Hypothalamus (tissue), 51 donors: ENCODE measurements at places on chromosomes 16 and 17.

- no peak for DNase-seq
Observed at GRCh38 chr16:68366062-68366461, 55.2 kb downstream of the PRMT7 start.

GRCh38 chr16:68309799-68310198 lies 947 bp downstream of the SLC7A6OS start:
- DNase-seq: no peak

GRCh38 chr16:67240506-67240905 lies 6.8 kb downstream of the FHOD1 start:
- no peak for DNase-seq

DNA sequence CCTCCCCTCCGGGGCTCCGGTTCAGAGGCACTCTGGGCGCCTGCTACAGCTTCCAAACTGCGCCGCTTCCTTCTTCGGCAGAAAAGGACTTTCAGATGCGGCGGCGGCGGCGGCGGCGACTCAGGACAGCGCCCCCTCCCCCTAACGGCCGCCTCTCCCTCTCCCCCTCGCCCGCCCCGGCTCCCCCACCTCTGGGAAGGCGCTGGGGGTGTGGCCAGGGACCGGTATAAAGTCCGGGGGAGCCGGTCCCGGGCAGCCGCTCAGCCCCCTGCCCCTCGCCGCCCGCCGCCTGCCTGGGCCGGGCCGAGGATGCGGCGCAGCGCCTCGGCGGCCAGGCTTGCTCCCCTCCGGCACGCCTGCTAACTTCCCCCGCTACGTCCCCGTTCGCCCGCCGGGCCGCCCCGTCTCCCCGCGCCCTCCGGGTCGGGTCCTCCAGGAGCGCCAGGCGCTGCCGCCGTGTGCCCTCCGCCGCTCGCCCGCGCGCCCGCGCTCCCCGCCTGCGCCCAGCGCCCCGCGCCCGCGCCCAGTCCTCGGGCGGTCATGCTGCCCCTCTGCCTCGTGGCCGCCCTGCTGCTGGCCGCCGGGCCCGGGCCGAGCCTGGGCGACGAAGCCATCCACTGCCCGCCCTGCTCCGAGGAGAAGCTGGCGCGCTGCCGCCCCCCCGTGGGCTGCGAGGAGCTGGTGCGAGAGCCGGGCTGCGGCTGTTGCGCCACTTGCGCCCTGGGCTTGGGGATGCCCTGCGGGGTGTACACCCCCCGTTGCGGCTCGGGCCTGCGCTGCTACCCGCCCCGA lies at the start of gene IGFBP4:
Gene IGFBP4, plus strand, starts transcription at position 255 of the 792 bp plus-strand sequence. Its CDS starts 286 bp downstream, at position 541.
- DNase-seq: peak; percentile 66

DNA sequence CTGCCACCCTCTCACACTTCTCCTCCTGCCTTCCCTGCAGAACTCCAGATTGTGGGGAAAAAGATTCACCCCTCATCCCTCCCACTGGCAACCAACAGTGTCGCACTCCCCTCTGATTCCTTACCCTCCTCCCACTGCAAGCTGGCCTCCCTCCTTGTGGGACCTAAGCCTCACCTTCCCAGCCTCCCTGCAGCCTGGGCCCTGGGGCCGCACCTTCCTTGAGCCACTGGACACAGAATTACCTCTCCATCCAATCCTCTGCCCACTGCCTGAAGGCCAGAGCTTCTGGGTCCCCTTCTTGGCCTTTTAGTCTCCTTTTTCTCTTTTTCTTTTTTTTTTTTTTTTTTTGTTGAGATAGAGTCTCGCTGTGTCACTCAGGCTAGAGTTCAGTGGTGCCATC lies 33.9 kb downstream of the NGFR start:
- DNase-seq: no peak

DNA sequence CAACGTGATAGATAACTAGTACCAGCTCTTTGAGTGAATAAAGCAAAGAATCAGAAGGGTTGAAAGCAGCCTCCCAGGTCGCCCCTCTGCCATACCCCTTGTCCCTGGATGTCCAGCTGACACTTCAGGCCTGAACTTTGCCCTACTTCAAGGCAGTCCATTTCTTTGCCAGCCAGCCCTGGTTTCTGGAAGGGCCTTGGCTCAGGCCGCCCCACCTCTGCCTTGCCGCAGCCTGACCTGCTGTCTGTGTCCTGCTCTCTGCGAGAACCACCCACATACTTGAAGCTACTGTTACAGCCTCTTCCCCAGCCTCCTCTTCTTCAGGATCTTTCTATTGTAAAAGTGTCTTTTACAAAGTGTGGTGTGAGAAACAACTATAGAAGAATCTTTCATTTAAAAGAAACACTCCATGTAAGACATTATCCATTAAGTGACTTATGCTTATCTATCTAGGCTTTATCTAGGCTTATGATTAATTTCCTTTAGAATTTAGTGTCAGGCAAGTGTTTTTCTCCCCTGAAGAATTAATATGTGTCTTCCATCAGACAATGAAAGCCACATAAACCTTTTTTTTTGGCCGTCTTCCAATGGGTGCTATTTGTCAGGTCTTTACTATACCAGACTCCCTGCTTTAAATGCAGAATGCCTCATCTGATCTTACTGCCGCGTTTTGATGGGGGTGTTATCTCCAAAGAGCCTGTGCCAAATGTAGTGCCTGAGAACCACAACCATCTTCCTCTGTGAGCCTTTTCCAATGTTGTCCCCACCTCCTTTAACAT lies 133.9 kb downstream of the SOCS1 start:
- DNase-seq: no peak

- DNase-seq: no peak
Observed at GRCh38 chr17:57425431-57425830, 169.1 kb downstream of the MSI2 start.

- DNase-seq: no peak
Observed at GRCh38 chr16:23061669-23062068, 87.6 kb downstream of the USP31 start.

DNA sequence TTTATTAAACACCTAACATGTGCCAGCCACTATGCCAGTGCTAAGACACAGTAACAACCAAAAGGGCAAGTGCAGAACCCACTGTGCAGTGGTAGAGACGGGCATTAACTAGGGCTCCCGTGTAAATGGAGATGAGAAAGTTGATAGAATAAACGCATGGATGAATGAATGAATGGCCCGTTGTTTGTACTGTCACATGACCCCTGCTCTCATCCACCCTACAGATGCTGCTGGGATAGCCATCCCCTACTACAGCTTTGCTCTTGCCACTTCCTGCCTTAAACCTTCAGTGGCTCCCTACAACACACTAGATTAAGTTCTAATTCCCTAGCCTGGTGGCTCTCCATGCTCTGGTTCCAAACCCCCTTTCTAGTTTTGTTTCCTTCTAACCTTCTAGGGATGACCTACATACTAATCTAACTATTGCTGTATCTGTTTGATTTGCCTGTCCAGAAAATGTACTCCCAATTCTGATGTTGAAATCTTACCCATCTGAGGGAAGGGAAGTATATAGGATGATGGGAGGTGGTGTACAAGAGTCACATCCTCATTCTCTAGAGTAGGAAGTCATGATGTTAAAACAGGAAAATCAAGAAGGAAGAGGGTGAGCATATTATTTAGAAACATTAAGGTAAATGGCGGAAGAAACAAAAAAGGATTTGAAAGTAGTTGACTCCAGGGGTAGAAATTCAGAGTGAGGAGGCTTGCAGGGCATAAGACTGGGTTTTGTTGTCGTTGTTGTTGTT lies 11.4 kb upstream of the TNRC6C start:
- no peak for DNase-seq

DNA sequence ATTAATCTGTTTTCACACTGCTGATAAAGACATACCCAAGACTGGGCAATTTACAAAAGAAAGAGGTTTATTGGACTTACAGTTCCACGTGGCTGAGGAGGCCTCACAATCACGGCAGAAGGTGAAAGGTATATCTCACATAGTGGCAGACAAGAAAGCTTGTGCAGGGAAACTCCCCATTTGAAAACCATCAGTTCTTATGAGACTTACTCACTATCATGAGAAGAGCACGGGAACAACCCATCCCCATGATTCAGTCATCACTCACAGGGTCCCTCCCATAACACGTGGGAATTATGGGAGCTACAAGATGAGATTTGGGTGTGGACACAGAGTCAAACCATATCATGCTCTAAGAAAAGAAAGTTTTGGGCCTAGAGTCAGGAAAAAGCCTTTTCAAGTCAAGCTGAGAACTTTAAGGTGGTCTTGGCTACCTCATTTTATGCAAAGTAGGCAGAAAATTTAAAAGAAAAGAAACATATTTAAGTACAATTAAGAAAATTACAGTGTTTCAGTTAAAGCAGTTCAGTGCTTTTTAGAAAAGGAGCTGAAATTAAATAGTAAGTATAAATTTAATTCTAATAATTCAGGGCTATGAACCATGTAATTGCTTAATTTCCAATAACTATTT lies 24.9 kb upstream of the CRYM start:
- no peak for DNase-seq

- DNase-seq: no peak
Observed at GRCh38 chr16:85851034-85851785, 47.8 kb upstream of the IRF8 start.

GRCh38 chr16:5044011-5044540 lies 10.3 kb upstream of the NAGPA start:
- no peak for DNase-seq

DNA sequence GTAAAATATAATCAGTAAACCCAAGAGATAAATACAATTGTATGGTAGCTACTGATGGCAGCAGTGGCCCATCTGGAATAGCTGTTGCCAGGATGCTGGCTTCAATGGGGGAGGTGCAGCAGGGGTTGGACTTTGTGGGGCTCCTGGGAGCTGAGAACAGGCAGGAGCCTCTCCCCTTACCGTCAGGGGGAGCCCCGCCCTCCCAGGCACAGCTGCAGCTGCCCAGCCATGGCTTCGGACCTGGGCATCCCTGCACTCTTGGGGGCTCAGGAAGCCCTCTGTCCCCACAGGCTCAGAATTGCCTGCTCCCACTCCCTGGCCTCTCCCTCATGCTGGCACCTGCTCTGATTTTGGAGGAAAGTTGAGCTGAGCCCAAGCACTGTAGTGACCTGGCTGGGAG lies 741.1 kb downstream of the CDH11 start:
- no peak for DNase-seq

GRCh38 chr17:56676810-56677209 lies 83.3 kb downstream of the NOG start:
- DNase-seq: no peak

DNA sequence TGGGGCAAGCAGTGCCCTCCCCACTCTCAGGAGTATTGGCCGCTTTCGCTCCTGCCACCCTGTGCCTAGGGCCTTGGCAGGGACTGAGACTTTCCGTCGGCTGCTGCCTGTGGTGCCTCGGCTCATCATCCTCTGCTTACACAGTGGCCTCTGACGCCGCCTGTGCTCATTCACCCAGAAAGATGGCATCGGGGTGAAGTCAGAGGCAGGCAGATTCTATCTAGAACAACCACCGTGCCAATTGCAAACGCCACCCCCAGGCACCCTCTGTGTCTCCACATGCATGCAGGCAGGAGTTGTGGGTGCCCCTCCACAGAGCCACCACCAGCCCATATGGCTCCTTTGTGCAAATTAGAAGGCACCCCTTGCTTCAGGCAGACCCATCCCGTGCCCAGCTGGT lies 154.2 kb upstream of the GSE1 start:
- no peak for DNase-seq

DNA sequence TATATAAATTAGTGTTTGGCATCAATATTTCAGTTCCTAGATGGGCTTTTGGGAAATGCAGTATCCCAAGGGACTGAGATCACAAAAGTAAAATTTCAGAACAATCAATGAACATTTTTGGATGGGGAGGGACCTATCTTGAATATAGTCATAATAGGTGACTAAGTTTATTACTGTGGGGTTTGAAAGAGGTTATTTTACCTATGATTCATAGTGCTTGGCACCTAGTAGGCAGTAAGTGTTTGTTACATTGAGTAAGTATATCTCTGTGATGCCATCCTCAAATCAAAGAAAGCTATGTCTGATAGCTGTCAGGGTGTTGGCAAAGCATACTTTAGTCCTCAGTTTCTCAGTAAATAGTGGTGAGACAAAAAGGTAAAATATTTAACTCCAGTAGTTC lies 36.9 kb downstream of the ZNF207 start:
- no peak for DNase-seq

GRCh38 chr17:34556384-34556783 lies 23.0 kb upstream of the TMEM132E start:
- DNase-seq: no peak

- DNase-seq: no peak
Observed at GRCh38 chr16:12086822-12087221, 110.3 kb downstream of the SNX29 start.

DNA sequence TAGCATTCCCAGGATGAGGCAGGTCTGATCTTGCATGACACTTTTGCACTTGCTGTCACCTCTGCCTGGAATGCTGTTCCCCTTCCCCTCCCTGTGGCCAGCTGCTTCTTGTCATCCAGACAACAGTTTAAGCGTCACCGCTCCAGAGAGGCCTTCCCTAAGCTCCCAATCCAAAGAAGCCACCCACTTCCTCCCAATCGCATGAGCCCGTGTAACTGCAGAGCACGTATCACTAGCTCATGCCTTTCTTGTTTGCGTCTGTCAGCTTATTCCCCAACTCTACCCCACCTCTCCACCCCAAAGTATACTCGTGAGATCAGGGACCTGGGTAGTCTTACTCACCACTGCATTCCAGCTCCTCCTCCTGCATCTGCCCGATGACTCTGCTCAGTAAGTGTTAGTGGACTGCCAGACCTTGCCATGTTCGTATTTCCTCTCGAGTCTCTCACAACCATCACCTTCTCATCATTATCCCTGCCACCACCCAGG lies 92.8 kb downstream of the GAS7 start:
- no peak for DNase-seq

- peak; percentile 61 for DNase-seq
Observed at GRCh38 chr17:81400154-81400977, 5.1 kb downstream of the BAHCC1 start.

GRCh38 chr17:7136266-7136877 lies 21.8 kb upstream of the ASGR2 start:
- DNase-seq: peak; percentile 39

GRCh38 chr17:13182854-13183253 lies 165.0 kb upstream of the ELAC2 start:
- DNase-seq: no peak

DNA sequence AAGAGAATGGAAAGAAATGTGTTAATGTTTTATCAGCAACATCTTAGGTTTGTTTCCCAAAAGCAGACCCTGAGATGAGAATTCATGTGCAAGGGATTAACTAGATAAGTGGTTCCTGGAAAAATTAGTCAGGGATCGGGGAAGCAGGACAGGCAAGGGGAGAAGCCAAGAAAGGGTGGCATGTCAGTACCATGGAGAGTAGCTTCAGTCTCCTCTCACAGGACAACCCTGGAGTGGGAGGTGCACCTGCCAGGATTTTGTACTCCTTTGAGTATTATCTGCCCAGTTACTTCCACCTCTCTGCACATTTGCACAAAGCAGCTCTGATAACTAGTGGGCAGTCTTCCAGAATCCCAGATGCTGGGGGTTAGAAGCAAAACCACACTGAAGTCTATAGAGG lies 117.0 kb downstream of the RGS9 start:
- no peak for DNase-seq
